ENCODE measurements at places on chromosomes 4 and X.

GRCh38 chr4:6461301-6462165 is 10.9 kb downstream of the PPP2R2C start:
- no peak for DNase-seq

GRCh38 chr4:88742561-88742960 is 44.9 kb upstream of the NAP1L5 start:
- DNase-seq, result no peak

DNA sequence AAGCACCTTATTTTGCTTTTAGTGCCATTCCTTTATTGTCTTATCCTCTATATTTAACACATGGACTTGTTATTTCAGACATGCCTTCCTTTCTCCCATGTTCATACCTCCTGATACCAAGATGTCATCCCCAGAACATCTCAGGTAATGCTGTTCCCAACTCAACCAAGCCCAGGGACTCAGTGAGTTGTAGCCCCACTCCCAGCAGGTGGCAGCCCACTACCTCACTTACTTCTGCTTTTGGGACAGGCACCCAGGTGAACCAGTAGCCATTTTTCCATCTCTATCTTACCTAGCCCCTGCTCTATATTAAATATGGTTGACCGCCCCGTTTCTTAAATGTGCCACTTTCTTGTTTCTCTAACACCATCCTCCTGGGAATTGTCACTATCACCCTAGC is 199.0 kb downstream of the DCHS2 start:
- DNase-seq, result no peak

DNA sequence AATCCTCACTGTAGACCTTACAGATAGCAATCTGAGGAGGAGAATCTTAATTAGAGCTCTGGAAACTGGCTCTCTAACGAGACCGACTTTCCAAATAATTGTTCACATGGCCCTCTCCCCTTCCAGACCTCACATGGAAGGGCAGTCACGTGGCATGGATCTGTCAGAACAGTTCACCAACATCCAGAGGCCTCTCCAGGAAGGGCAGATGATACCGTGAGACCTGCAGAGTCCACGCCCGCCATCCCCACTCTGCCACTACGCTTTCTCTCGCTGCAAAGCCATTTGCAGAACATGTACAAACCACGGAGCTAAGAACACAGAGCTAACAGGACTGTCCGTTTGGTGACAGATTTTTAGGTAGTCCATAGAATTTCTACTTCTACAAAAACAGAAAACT is 20.7 kb downstream of the FAT1 start:
- no peak for DNase-seq

Measured in iPS DF 19.7 (cell line).